ENCODE measurements at places on chromosomes 16 and 17.

DNA sequence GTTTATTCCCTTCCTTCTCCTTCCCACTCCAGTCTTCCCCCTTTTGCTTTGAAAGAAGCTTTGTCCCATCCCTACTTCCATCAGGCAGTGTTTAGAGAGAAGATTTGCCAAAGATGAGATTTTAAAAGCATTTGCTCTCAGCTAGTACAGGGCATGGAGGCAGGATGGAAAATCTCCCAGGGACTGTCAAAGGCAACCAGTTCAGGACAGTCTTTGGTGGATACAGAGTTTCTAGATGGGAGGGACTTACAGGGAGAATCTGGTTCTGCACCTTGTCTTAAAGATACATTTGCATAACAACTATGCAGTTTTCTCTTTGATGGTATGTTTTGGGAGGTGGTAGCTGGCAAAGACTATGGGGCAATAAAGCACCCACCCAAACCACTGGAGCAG is 26.2 kb downstream of the CHD9 start:
- no peak for DNase-seq

GRCh38 chr16:65392806-65393565 is 271.1 kb upstream of the CDH11 start:
- DNase-seq = peak; percentile 85

DNA sequence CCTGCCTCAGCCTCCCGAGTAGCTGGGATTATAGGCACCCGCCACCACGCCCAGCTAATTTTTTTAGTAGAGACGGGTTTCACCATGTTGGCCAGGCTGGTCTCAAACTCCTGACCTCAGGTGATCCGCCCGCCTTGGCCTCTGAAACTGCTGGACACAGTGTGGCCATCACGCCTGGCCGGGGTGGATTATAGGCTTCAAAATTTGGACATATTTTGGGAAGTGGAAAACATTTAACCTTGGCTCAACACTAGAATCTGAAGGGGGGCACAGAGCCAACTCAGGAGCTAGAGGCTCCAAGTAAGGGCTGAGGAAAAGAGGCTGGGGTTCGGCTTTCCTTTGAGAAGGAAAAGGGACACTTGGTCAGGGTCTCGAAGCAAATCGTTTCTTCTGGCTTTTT is 2.2 kb upstream of the CDK5R1 start:
- DNase-seq = no peak

GRCh38 chr17:70558821-70559220 is 389.5 kb downstream of the KCNJ2 start:
- DNase-seq = no peak

- DNase-seq = peak; percentile 69
Observed at GRCh38 chr17:54948380-54948779, 20.1 kb downstream of the COX11 start.

- DNase-seq = no peak
Observed at GRCh38 chr17:6514371-6514770, 42.0 kb downstream of the PITPNM3 start.

GRCh38 chr17:35730400-35731005 is 936 bp upstream of the RASL10B start:
- DNase-seq = no peak

DNA sequence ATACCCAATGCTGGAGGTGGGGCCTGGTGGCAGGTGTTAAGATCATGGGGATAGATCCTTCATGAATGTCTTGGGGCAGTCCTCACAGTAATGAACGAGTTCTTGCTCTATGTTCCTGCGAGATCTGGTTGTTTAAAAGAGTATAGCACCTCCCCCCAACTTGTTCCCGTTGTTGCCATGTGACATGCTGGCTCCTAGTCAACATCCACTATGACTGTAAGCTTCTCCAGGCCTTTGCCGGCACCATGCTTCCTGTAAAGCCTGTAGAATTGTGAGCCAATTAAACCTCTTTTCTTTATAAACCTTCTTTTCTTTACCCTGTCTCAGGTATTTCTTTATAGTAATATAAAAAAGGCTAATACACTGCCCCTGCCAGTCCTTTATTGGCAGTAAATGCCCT is 33.3 kb downstream of the RANBP10 start:
- DNase-seq = no peak

- no peak for DNase-seq
Observed at GRCh38 chr17:42000413-42001133, 16.7 kb downstream of the DNAJC7 start.

DNA sequence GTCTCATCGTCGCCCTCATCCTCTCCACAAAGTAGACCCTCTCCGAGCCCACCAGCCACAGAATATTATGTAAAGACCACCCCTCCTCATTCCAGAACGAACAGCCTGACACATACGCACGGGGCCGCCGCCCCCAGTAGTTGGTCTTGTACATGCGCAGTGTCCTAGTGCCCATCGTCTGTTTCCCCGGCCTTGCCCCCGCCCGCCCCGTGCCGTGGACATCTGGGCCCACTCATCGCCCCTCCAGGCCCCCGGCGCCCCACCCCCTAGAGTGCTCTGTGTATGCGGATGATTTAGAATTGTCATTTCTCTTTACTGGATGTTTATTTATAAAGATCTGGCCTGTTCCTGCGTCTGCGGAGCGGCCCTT is 475 bp upstream of the AMDHD2 start:
- DNase-seq = no peak

DNA sequence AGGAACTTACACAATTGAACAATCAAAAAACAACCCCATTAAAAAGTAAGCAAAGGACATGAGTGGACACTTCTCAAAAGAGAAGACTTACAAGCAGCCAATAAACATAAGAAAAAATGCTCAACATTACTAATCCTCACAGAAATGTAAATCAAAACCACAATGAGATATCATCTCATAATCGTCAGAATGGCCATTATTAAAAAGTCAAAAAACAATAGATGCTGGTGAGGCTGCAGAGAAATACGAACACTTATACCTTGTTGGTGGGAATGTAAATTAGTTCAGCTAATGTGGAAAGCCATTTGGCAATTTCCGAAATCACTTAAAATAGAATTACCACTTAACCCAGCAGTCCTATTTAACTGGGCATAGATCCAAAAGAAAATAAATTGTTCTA is 301.9 kb upstream of the KCNJ16 start:
- no peak for DNase-seq

DNA sequence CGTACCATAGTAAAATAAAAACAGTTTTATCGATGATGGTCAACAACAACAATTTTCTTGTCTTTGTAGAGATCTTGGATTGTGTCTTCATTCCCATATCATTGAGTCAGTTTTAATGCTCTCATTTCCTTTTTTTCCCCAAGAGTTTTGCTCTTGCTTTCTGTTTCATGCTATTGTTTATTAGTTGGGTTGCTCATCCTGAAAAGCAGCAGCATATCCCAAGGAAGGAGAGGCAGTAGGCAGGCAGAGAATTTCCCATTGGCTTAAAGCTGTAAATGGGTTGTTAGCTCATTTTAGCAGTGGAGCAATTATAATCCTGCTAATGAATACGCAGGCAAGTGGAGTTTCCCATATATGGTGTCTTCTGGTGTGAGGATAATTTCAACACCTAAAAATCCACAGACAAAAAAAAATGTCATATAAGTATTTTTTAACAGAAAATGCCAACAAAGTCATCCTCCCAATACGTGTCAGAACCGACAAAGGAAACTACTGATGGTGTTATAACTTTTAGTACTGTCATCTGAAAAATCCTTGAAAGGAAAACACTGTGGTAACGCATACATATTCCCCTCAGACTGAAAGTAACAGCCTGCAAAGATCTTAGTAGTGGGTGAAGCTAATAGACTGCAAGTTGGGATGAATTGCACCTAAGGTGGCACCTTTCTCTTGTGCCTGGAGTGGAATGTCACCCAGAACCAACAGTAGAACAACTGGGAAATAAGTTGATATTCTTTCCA is 218.3 kb downstream of the FTO start:
- DNase-seq = no peak

GRCh38 chr16:10181196-10182162 is 749 bp downstream of the GRIN2A start:
- no peak for DNase-seq

GRCh38 chr17:19551165-19551564 is 17.5 kb downstream of the SLC47A1 start:
- no peak for DNase-seq

GRCh38 chr16:10870137-10870776 is 6.7 kb upstream of the CIITA start:
- DNase-seq = no peak
